H9 (cell line): ENCODE measurements at places on chromosomes 12 and 14.

GRCh38 chr14:22668417-22668816 lies 24.3 kb upstream of the OR6J1 start:
- DNase-seq = no peak

GRCh38 chr12:4535092-4535491 lies 3.6 kb upstream of the RAD51AP1 start:
- no peak for DNase-seq

GRCh38 chr14:95240859-95241813 lies 78.6 kb downstream of the CLMN start:
- DNase-seq = no peak

- no peak for DNase-seq
These were observed 60.6 kb downstream of the BCL11B start for GRCh38 chr14:99211410-99211809.

GRCh38 chr14:21494902-21495762 lies 16.0 kb downstream of the METTL3 start:
- no peak for DNase-seq

DNA sequence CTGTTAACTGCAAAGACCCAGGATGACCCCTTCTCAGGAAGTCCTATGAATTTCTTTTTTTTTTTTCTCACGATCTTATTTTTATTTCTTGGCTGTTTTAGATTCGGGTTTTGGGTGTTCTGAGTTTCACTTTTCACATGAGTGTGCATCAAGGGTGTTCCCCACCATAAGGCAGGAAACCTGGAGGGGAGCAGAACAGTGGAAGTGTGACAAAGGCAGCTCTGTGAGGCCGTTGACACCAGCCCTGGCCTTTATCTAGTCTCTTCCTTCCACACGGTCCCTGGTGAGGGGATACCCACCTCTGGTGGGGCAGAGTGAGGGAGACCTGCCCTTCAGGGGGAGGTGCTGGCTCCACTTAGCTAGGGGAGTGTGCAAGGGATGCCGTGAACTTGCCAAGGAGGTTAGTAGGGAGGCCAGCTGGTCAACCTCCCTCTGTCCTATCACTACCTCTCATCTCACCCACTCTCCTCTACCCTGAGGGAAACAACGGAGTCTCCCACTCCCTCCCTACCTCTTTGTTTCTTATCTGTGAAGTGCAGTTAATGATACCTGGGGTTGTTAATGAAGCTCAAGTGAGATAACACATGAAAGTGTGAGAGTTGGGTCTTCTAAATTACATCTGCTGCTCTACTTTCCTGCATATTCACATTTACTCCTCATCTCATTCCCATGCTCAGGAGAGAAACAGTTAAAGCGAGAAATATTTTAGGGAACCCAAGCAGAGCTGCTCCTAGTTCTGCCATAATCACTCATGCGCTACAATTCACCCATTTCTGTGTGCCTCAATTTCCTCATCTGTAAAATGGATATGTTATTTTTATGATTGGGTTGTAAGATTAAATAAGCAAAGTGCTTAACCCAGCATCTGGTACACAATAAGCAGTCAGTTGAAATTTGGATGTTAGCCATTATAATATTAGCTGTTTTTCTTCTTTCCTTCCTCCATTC lies 4.4 kb upstream of the GALNT6 start:
- DNase-seq = peak; percentile 28

DNA sequence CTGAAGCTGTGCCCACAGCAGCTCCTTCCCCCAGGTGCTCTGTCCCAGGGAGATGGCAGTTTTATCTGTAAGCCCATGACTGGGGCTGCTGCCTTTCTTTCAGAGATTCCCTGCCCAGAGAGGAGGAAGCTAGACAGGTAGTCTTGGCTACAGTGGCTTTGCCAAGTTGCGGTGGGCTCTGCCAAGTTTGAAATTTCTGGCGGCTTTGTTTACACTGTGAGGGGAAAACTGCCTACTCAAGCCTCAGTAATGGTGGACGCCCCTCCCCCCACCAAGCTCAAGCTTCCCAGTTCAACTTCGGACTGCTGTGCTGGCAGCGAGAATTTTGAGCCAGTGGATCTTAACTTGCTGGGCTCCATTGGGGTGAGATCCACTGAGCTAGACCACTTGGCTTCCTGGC lies 124.7 kb downstream of the MSRB3 start:
- DNase-seq = no peak
